ENCODE measurements at places on chromosomes 11 and 22.
A peak's percentile ranks its signal among the peaks of the same experiment; 100 is the strongest.

GRCh38 chr11:123054301-123055065, 7.5 kb downstream of the HSPA8 start:
- peak; percentile 61 for DNase-seq

- DNase-seq = no peak
Measured at GRCh38 chr11:87966694-87967093, 208.5 kb downstream of the RAB38 start.

GRCh38 chr11:96341211-96342013, 1.6 kb downstream of the MAML2 start:
- DNase-seq = peak; percentile 63

GRCh38 chr11:58567889-58568512, 7.7 kb downstream of the LPXN start:
- DNase-seq = peak; percentile 64

GRCh38 chr22:50200461-50201190, at the start of gene SELENOO:
SELENOO (plus strand) TSS chr22:50201011; CDS start chr22:50201037, 26 bp downstream.
- DNase-seq = peak; percentile 87

- DNase-seq = no peak
Measured at GRCh38 chr11:82719361-82720105, 14.1 kb downstream of the FAM181B start.

DNA sequence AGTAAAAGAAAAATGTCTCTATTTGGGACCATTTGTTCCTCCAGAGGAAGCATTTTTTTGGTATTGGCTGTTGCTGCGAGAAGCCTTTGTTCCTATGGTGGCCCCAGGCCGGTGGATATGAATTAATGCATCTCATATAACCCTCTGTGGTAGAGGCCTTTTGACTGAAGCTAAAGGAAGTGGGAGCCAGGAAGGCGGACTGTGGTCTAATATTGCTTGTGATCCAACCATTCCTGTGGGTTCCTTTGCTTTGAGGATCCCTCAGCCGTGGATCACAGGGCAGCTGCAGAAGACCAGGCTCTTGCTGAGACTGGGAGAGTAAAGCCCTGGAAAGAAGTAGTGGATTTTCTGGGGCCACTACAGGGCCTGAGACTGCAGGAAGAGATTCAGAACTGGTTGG, 68.3 kb upstream of the NAV2 start:
- DNase-seq = no peak

GRCh38 chr11:45646275-45646927, 19.0 kb downstream of the CHST1 start:
- DNase-seq = peak; percentile 60

- no peak for DNase-seq
Measured at GRCh38 chr11:88212300-88212699, 37.1 kb upstream of the RAB38 start.

DNA sequence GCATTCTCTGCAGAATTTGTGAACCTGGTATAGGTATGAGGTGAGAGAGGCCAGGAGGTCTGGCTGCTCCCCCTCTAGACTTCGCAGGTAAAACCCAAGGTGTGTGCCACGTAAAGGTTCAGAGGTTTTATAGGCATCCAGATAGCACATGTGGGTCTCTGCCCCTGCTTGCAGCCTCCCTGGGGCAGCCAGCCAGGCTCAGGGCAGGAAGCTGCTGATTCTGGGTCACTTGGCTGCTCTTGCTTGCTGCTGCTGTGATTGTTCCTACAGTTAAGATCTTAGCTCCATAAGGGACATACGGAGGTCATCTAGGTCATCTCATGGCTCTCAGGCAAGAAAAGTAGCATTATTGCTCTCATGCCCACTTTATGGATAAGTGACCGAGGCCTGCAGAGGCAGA, 30.2 kb downstream of the ZBTB16 start:
- DNase-seq = no peak

DNA sequence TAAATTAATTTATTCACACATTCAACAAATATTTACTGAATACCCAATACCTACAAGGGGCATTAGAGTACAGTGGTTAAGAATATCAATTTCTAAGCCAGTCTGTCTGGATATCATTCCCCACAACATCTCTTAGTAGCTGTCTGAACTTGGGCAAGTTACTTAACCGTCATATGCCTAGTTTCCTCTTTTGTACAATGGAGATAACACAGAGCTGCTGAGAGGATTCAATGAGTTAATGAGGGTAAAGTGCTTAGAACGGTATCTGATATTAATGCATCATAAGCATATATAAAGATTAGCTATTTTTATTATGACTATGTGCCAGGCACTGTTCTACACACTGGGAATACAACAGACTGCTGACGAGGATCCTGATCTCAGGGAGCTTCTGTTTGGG, 116.4 kb downstream of the APOL5 start:
- DNase-seq = no peak
